Activated T-cell treated with anti-CD3 and anti-CD28 coated beads for 4 hours (primary cell): ENCODE measurements at places on chromosomes 4 and X.

DNA sequence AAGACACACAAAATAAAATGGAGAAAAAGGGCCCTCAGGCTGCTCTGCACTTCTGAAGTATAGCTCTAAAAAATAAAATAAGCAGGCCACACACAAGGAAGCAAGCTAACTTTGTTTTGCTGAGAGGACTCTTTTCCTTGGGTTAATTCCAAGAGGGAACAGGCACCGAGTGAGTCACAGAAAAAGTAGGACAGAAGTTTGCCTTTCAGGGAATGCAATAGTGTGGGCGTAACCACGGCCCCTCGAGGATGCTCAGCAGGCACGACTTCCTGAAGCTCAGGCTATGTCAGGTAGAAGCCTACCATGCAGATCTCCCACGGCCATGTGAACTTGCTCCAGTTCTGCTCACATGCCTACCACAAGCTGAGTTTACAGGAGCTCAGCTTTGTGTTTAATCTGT, 22.1 kb downstream of the PPP1R2C start:
- DNase-seq: no peak

DNA sequence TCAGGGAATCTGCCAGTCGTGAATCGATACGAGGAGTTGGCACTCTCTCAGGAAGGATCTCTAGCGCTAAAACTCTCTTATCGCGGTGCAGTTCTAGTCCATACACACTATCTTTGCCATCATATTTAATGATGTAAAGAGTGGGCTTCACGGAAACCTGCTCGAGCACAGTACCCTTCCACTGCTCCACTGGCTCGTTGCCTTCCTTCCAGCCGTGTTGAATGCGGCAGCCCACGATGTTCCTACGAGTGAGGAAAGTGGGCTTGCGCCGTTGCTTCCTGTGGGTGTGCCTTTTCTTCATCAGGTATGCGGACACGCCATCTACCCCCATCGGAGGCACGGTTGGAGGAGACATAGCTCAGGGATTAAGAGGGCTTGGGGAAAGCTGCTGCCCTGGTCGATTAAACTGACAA, 661 bp downstream of the SPIN4 start:
- no peak for DNase-seq

DNA sequence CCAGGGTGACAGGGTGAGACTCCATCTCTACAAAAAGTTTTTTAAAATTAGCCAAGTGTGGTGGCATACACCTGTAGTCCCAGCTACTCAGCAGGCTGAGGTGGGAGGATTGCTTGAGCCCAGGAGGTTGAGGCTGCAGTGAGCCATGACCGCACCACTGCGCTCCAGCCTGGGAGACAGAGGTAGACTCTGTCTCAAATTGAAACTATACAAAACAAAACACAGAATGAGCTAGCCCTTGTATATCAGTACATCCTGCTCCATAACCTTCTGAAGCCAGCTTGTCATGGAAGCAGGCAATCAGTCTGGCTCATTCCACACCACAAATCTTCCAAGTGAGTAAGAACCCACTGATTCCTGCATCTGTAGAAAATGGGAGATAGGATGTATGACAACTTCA, 49.0 kb downstream of the CD99L2 start:
- DNase-seq: no peak

GRCh38 chrX:143002206-143002605, 23.5 kb upstream of the SPANXN4 start:
- no peak for DNase-seq
